ENCODE measurements at places on chromosomes 12 and 14.

DNA sequence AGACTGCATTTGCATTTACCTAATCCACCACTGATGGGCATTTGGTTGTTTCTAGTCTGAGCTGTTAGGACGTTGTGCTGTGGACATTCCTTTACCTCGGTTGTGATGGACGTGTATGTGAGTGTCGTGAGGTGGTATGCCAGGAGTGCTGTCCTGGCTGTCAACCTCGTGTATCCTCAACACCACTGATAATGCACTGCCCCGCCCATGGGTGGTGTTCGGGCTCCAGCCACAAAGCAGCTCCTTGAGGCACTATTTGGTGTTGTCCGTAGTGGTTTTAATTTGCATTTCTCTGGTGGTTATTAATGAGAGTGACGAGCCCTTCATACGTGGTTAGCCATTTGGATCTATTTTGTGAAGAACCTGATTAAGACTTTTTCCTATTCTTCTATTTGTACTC is 87.6 kb downstream of the PPP2R5C start:
- peak; percentile 38 for DNase-seq

- DNase-seq: no peak
Observed at GRCh38 chr14:35240231-35240630, 52.0 kb upstream of the PSMA6 start.

DNA sequence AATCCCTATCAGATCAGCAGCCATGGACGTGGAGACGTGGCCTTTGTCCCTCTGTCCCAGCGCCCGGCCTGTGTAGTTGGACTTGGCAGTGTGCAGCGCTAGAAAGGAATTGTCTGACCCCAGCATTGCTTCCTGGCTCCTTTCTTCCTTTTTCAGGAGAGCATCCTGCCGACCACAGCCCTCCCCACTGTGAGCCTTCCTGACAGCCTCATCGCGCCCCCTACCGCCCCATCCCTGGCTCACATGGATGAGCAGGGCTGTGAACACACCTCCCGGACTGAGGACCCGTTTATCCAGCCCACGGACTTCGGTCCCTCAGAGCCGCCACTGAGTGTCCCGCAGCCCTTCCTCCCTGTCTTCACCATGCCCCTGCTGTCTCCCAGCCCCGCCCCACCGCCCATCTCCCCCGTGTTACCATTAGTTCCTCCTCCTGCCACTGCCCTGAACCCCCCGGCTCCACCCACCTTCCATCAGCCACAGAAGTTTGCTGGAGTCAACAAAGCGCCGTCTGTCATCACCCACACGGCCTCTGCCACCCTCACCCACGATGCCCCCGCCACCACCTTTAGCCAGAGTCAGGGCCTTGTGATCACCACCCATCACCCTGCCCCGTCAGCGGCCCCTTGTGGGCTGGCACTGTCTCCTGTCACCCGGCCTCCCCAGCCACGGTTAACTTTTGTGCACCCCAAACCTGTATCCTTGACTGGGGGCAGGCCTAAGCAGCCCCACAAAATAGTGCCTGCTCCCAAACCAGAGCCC is 40.6 kb downstream of the IL31 start:
- DNase-seq: no peak

GRCh38 chr12:627863-628741 is 35.1 kb downstream of the NINJ2 start:
- no peak for DNase-seq

DNA sequence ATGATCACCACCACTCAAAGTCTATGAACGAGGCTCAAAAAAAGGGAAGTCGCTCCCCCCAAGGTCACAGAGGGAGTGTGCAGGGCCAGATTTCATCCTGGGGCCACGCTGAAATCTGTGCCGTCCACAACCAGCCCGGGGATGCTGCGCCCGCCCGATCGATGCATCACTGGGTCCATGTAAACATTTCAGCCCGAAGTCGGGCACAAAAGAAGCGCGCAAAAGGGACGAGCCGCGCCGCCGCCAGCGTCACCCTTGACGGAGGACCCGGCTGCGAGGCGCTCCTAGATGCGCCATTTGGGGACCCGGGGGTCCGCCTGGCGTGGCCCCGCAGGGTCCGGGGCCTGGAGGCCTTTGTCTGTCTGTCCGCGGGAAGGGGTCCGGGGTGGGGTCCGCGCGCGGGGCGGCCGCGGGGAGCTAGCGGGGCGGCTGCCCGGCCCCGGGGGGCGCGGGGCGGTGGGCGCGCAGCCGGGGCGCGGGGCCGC is 503 bp downstream of the FBXO21 start:
- peak; percentile 43 for DNase-seq

DNA sequence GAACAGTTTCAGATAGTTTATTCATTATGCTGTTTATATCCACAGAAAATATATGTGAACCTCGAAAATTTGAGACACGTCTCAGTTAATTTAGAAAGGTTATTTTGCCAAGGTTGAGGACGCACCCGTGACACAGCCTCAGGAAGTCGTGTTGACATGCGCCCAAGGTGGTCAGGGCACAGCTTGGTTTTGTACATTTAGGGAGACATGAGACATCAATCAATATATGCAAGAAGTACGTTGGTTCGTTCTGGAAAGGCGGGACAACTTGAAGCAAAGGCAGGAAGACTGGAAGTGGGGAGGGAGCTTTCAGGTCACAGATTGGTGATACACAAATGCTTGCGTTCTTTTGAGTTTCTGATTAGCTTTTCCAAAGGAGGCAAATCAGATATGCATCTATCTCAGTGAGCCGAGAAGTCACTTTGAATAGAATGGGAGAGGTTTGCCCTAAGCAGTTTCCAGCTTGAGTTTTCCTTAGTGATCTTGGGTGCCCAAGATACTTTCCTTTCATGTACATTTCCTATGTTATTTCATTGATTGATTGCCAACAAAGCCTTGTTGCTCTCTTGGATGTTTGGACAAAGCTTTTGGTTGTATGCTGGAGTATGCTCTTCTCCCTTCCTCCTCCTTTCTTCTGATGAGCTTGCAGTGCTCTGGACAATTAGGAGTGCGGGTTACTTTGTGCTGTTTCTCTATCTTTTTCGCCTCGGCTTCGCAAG is 3.2 kb downstream of the SNAPC1 start:
- DNase-seq: no peak

DNA sequence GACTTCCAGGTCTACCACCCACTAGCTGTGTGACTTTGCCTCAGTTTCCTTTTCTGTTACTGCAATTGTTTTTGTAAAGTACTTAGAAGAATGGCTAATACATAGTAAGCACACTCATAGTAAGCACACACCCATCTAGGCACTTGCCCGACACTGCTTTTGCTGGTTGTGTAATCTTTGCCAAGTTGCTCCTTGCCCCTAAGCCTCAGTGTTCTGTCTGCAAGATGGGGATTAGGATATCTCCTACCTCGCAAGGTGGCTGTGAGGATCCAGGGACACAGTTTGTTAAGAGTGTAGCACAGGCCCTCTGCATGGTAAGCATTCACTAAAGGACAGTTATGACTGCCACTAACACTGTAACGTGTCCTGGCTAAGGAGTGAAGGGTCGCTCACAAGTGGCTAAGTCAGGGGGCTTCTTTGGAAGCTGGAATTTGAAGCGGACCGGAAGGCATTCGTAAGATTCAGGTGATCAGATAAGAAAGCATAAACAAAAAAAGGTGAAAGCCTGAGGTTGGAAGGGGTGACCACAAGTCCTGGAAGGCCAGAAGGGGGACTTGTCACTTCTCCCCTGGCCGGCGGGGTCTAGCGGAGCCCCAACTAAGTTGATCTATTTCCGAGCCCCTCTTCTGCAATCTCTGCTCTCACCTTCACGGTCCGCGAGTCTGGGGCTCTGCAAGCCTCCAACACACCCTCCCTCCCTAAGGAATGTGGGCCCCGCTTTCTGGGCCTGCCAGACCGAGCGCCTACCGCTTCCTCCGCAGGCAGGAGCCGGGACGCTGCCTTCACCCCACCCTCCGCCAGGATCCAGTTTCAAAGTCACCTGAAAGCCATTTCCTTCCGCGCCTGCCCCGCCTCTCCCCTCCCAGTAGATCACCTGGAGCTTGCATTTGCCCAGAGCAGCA is 1.5 kb upstream of the PLEKHG3 start:
- no peak for DNase-seq

DNA sequence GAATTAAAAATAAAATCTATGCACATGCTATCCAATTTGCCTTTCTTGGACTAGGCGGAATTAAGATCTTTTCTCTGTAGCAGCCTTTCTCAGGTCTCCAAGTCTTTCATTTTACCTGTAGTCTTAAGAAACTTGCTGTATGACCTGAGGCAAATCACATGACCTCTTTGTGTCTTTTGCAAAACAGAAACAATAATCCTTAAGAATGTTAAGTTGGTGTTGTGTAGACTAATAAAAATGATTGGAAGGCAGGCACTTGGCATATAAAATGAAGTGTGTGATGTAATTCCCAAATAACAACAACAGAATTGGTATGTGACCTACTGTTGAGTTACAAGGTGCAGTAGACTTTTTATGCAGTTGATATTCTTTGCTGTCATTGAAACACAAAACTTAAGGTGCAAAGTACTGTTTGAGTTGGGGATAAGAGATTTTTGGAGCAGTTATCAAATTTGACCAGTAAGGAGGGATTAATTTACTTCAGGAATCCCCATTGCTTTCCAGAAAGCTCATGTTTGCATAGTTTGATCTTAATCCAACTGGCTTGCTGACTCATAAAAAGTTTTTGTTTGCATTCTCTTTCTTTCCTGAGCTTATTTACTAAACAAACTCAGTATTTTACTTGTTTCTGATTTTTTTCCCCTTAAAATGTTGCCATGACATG is 51.4 kb downstream of the SUSD6 start:
- no peak for DNase-seq

DNA sequence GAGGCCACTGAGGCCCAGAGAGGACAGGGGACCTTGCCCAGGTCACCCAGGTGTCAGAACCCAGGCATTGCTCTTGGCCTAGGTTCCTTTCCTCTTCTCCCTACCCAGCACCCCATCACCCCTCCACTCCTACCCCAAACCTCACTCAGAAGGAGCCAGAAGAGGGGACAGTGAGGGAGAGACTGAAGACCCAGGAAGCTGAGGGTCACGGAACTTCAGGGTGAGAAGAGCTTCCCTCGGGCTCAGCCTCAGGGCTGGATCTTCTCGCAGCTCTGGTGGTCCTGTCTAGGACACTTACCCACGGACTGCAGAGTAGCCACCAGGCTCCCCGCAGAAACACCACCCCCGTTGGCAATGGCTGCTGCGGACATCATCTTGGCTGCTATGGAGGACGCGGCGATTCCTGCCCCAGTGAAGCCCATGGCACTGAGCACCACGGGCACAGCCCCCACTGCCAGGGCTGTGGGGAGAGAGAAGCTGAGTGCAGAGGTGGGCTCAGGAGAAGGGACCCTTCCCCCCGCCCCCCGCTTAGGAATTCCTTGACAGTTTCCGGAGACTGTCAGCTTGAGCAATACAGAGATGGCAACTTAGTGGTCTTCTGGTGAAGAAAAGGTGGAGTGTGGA is 1.1 kb downstream of the IFI27L2 start:
- no peak for DNase-seq

- no peak for DNase-seq
Observed at GRCh38 chr14:84420221-84420620, 1109.7 kb upstream of the FLRT2 start.

DNA sequence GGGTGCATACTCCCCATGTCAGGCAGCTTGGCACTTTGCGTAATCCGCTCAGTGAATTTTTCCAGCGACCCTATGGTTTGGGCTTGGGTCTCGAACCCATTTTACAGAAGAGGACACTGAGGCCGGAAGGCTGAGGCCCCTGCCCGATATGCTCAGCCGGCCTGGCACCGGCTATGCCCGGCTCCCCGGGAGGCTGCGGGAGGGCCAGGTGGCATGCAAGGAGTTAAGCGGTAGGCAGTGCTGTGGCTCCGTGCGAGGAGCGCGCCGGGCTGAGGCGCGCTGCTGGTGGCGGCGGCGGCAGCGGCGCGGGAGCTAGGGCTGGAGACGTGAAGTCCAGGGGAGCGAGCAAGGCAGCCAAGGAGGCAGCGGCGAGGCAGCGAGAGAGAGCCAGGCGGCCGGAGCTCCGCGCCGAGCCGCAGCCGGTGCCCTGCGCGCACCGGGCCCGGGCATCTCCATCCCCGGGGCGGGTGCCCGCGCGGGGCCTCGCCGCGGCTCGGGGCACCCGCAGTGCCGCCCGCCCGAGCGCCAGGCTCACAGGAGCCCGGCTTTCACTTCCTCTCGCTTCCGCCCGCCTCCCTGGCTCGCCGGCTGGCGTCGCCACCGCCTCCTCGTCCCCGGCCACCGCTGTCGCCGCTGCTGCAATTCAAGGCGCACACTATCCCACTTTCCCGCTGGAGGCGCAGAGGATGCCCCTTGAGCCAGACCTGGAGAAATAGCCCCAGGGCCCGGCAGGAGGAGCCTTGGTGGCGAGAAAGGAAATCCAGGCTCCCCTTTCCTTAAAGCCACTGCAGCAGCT is at the start of gene WSCD2:
Gene WSCD2 (plus strand): TSS at position 272 of the 796 bp plus-strand sequence. CDS start 66,545 bp downstream, outside the sequence.
- DNase-seq: peak; percentile 20

DNA sequence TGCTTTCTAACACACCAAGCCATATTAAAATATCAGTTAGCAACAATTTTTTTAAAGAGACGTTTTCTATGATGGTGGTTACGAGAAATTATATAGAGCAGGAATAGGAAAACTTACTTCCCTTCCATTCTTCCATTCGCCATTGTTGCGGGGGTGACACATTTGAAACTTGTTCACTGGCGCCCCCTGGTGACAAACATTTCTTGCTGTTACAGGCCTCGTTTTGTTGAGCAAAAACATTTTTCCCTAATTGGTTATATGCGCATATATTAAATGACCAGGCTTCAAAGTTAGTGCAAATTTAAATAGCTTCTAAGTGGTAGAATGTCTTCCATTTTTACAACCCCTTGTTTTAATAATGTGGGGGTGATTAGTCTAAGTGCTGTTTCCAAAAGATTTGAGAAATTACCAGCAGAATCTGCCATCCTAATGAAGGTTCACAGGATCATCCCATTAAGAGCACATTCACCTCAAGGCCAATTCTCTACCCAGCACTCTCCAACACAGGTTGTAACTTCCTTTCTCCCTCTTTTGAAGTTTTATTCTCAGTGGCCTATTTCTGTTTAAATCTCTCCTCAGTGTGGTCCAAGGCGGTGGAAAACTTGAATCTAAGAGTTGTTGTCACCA is 1124.7 kb downstream of the FLRT2 start:
- DNase-seq: no peak

GRCh38 chr14:101196051-101196712 is 292.7 kb upstream of the RTL1 start:
- DNase-seq: no peak

DNA sequence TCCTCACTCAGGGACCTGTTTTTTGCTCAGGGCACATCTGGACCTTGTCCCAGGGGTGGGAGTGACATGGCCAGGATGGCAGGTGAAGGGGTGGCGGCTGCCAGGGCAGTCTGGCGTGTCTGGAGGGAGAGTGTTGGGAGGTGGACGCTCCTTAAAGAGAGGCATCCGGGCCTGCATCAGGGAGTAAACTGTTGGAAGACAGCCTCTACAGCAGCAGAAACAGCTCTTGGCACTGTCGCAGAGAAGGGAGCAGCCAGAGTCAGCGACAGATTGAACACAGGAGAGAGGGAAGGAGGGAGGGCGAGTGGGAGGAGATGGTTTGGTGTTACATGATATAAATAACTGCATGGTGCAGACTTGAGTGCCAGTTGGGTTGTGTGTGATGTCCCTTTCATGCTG is 52.8 kb downstream of the IGF1 start:
- no peak for DNase-seq

DNA sequence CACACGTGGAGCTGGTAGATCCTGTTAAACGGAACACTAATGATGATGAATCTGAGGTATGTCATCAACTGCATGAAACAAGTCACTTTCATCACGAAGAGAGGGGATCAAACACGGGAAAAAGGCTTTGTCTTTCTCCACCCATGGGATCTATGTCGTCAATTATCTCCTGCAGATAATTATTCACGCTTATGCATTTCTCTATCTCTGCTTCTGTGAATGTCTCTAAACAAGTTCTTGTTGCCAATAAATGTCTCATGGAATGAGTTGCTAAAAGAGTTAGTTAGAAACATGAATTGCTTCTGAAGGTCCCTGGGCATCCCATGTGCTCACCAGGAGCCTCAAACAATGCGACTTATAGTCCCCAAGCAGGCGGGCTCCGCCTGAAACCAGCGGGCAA is 1228.2 kb upstream of the TMEM132C start:
- DNase-seq: no peak
